Muscle of leg (tissue), 16 donors: ENCODE measurements at places on chromosomes 16 and 17. TPM values are rescaled to one million over a fixed set of nuclear protein-coding genes. Genes with fewer than 3 reads are reported as not detected.

SP2 gene
- total RNA-seq, result 2.0 TPM

- no peaks in the 10 kb centered on the region for H3K27me3 ChIP-seq
- H3K4me3 ChIP-seq, result peak overlapping the region; percentile 29
- peak; percentile 68 for DNase-seq
- peaks cover 63% of the 10 kb centered on the region for H3K4me1 ChIP-seq
- peak overlapping the region; percentile 86 for H3K27ac ChIP-seq
These were observed 8.0 kb upstream of the FASN start for GRCh38 chr17:82105882-82106687.

DNA sequence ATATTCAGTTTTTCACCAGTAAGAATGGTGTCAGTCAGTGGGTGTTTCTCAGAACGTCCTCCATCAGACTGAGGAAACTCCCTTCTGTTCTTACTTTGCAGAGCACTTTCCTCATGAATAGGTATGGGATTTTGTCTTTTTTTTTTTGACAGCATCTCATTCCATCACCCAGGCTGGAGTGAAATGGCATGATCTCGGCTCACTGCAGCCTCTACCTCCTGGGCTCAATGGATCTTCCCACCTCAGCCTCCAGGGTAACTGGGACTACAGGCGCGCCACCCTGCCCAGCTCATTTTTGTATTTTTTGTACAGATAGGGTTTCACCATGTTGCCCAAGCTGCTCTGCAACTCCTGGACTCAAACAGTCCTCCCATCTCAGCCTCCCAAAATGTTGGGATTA lies 130.3 kb downstream of the ZNF778 start:
- no peaks in the 10 kb centered on the region for H3K27me3 ChIP-seq
- peaks cover 39% of the 10 kb centered on the region for H3K4me1 ChIP-seq
- no peaks in the 10 kb centered on the region for H3K36me3 ChIP-seq
- no peak overlapping the region for H3K4me3 ChIP-seq
- H3K27ac ChIP-seq, result no peak overlapping the region

PLEKHM1 gene
- total RNA-seq, result 8.6 TPM

GRCh38 chr17:81838753-81839255 lies 4.0 kb upstream of the PPP1R27 start:
- H3K4me3 ChIP-seq, result no peak overlapping the region
- no peaks in the 10 kb centered on the region for H3K27me3 ChIP-seq
- no peak for DNase-seq
- H3K27ac ChIP-seq, result peak overlapping the region; percentile 7
- H3K4me1 ChIP-seq, result peaks cover 21% of the 10 kb centered on the region

GRCh38 chr17:49508061-49508865 lies 13.2 kb downstream of the NGFR start:
- peak; percentile 59 for DNase-seq
- H3K36me3 ChIP-seq, result peaks cover 46% of the 10 kb centered on the region
- peaks cover 11% of the 10 kb centered on the region for H3K27me3 ChIP-seq
- peaks cover 60% of the 10 kb centered on the region for H3K4me1 ChIP-seq
- no peak overlapping the region for H3K4me3 ChIP-seq

DNA sequence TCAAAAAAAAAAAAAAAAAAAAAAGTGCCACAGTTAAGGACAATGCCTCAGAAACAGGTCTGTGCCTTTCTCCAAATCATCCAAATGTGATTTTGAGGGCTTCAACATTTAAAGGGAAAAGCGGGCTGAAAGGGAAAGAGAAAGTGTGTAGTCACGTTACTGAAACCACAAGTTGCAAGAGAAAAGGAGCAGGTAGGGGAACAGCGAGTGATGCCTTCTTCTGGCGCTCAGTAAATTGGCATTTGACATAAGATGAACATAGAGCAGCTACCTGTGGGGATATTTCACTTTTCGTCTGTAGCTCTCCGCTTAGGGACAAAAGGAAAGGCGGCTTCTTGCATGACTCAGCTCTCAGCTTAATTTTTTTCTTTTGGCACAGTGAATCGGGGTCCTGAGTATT lies 11.1 kb downstream of the CMTM2 start:
- H3K36me3 ChIP-seq, result no peaks in the 10 kb centered on the region
- no peak overlapping the region for H3K27ac ChIP-seq
- no peaks in the 10 kb centered on the region for H3K27me3 ChIP-seq
- no peak for DNase-seq
- peaks cover 22% of the 10 kb centered on the region for H3K4me1 ChIP-seq

DNA sequence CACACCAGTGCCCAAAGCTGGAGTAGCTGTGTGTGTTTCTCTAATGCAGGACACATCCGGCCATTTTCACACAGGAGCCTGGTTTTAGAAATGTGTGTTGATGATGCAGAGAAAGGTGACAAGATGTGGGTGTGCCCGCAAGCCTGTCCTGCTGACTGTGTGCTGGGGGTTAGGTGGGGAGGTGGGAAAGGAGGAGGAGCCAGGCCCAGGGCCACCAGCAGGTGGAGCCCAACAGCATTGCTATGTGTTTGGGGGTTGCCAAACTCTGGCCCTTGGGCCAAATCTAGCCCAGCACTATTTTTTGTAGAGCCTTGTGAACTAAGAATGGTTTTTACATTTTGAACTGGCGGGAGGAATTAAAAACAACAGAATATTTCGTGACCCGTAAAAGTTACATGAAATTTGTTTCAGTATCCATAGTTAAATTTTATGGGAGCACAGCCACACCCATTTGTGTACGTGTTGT lies 61.7 kb upstream of the LGALS9 start:
- H3K27ac ChIP-seq, result peak overlapping the region; percentile 35
- DNase-seq, result no peak
- H3K4me1 ChIP-seq, result peaks cover 80% of the 10 kb centered on the region
- no peaks in the 10 kb centered on the region for H3K27me3 ChIP-seq

GRCh38 chr17:70702683-70703255 lies 533.4 kb downstream of the KCNJ2 start:
- no peaks in the 10 kb centered on the region for H3K4me1 ChIP-seq
- no peaks in the 10 kb centered on the region for H3K36me3 ChIP-seq
- DNase-seq, result no peak
- no peaks in the 10 kb centered on the region for H3K27me3 ChIP-seq
- no peak overlapping the region for H3K4me3 ChIP-seq
